Spinal cord (tissue), 10 donors: ENCODE measurements at places on chromosomes 5 and 9. TPM values are rescaled to one million over a fixed set of nuclear protein-coding genes. Genes with fewer than 3 reads are reported as not detected.

DNA sequence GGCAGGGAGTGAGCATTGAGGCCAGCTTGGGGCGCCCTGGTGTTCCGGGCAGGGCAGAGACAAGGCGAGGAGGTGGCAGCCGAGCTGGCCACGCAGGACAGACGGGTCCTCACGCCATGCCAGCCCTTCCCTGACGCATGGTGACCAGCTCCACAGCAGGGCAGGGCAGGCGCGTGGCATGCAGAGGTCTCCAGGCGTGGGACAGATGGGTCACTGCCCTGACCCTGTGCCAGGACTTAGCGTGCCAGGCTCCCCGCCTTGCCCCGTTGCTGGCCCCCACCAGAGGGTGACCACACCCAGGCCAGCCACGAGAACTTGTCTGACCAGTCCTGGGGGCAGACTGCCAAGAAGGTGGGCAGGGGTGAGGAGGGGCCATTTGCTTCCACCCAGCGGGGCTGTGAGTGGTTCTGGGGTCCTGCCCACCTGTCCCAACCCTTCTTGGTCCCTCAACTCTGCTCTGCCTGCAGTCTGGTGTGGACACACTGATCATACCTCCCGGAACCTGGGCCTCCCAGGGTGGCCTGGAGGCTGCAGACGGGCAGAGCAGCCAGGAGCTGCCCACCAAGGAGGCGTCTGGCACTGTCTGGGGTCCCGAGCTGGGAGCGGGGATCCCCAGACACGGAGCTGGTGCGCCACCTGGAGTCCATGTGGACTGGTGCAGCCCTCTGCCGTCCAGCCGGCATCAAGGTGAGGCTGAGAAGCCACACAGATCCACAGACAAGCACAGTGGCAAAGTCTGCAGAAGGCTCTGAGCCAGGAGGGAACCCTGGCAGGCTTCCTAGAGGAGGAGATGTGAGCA is at the start of gene RNF224:
TSS of gene RNF224 (plus strand) at position 449 of the 799 bp plus-strand sequence. CDS start 834 bp downstream, outside the sequence.
- DNase-seq: peak; percentile 83

Gene CRHBP
- total RNA-seq: 1.0 TPM

DNA sequence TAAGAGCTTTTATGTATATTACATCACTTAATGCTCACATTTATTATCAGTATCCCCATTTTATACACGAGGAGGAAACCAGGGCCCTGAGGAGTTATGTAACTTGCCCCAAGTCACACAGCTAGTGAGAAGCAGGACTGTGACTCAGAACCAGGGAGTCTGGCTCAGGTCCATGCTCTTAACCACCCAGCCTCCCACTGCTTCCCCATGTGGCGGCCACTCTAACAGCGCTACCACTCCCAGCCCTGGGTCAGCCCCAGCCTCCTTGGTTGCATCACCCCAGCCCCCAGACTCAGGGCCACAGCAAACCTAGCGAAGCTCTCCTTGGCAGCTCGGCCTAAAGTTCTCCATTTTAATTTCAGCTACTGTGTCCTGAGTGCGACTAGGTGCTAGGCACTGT is 159.1 kb downstream of the PAX5 start:
- DNase-seq: no peak

- DNase-seq: no peak
These were observed 17.0 kb downstream of the MRPL36 start for GRCh38 chr5:1782385-1783215.

- DNase-seq: no peak
These were observed 166.4 kb downstream of the PRELID2 start for GRCh38 chr5:145668714-145669113.

DNA sequence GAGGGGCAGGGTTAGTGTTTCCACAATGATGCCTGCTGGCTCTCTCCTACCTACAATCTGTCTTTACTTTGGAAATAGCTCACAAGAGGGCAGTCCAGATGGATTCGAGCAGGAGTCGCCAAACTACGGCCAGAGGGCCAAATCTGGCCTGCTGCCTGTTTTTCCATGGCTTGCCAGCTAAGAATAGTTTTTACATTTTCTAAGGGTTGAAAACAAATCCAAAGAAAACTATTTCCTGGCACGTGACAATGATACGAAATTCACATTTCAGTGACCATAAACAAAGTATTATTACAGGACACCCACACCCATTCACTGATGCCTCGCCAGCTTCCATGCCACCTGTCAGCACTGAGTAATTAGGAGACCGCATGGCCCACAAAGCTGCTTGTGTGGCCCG is 162.9 kb upstream of the WWC1 start:
- no peak for DNase-seq

DNA sequence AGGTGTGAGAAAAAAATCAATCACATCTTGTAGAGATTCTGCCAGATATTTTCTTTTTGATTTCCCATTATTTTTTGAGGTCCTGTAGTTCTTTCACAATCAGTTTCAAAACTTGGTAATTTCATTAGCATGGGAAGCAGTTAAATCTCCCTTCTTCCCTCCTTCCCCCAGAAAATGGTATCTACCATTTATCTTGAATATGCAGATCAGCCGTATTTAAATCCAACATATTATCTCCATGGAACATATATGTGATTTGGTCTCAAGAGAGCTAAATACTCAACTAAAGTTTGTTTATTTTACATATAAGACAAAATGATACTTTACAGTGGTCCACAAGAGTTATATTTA is 1034.8 kb downstream of the CDH12 start:
- DNase-seq: no peak

DNA sequence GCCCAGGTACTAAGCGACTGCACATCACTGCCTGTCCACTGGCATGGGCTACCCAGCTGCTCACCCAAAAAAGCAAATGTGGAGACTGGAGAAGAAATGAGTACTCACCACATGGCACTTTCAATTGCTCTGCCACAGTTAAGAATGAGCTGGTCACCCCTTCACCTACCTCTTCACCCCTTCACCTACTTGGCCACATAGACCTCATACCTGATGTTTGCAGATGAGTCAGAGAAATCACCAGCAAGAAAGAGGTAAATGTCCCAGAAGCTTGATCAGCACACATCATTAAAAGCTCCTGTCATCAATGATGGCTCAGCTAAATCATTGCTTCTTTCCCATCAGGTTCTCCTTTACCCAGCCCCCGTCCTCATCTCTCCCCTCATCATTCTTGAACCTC is 7.6 kb upstream of the PRUNE2 start:
- DNase-seq: no peak

- peak; percentile 33 for DNase-seq
These were observed 1.5 kb downstream of the LRRTM2 start for GRCh38 chr5:138873466-138874221.

DNA sequence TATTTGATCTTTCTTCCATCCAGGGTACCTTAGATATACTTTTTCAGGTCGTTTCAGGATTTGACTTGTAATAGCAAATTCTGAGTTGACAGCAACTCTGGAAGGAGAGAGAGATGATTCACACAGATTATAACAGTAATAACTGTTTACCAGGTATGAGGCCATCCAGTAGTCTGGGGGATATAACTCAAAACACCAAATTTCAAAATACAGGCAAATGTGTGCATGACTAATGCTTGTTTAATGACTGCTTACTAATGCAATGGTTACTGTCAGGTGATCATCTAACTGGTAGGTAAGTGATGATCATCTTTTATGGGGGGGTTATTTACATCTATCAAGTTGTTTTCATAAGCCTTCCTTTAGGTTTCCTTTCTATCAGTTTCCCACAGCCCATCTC is 412.3 kb downstream of the MAT2B start:
- no peak for DNase-seq

Gene COL5A1
- total RNA-seq: 97.1 TPM

- no peak for DNase-seq
These were observed 22.8 kb upstream of the ABLIM3 start for GRCh38 chr5:149118463-149118862.

DNA sequence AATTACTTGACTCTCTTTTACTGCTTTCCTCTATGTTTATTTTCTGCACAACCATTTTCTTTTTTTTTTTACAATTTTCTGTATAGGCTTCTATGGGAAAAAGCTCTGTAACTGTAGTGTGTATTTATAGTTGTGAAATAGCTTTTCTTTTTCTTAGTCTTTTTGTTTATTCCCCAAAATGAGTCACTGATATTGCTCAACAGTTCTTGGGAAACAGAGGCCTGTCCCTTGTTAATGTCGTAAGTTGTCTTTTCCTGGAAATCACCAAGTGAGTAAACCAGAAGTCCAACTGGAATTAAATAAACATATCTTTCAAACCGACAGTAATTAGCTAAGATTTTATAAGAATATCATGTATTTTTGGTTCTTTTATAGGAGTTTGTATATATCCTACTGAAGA is 325.1 kb upstream of the PRR16 start:
- no peak for DNase-seq

Gene STK32A
- 36.3 TPM for total RNA-seq

Gene PCDHGA3
- 10.5 TPM for total RNA-seq

Gene PDE6A
- total RNA-seq: 0.44 TPM

Gene CYSRT1
- total RNA-seq: 0.94 TPM

DNA sequence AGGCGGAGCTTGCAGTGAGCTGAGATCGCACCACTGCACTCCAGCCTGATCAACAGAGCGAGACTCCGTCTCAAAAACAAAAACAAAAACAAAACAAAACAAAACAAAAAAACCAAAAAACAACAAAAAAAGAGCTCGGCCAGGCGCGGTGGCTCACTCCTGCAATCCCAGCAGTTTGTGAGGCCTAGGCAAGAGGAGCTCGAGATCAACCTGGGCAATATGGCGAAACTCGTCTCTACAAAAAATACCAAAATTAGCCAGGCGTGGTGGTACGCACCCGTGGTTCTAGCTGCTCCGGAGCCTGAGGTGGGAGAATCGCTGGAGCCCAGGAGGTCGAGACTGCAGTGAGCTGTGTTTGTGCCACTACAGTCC is 20.2 kb downstream of the TRIM7 start:
- DNase-seq: no peak

Gene SMIM33
- not detected for total RNA-seq

GRCh38 chr9:95627802-95628201 is 111.0 kb upstream of the PTCH1 start:
- no peak for DNase-seq

GRCh38 chr5:1961304-1961946 is 78.7 kb upstream of the IRX4 start:
- DNase-seq: no peak

DNA sequence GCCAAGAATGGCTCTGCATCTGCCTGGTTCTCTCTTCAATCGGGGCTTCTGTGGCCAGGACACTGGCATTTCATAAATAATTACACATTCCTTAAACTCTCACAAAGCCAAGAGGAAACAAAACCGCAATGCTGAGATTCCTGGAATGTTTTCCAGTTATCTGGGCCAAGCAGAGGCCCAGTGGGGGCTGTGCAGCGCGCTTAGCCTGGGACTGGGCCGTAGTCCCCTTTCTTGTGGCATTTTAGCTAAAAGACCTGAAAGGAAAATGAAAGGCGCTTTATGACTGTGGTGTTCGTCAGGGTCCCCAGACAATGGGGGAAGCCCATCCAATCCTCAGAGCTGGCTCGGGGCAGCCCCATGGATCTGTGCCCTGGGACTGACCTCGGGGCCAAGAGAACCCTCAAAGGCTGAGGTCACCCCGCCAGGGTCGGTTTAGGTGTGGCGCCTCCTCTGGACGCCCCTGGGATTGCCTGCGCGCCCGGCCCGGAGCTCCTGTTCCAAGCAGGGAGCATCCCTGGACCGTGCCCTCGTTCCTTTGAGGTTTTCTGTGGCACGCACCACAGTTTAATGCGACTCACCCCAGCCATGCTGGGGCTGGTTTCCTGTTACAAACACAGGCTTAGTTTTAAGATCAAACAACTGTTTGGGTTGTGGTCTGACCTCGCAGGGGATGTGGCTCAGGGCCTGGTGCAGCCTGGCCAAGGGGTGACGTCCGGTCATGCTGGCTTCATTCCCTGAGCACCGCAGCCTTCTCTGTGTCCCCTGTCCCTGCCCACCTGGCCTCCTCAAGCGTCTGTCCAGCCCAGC is 51.5 kb upstream of the NKD2 start:
- DNase-seq: peak; percentile 63

Gene FKTN
- total RNA-seq: 37.7 TPM

Gene STPG3
- not detected for total RNA-seq

Gene HTR4
- total RNA-seq: 0.94 TPM

- DNase-seq: no peak
These were observed 98.3 kb downstream of the BASP1 start for GRCh38 chr5:17315710-17316221.

Gene PCDHGC4
- 65.5 TPM for total RNA-seq

GRCh38 chr9:96020792-96021550 is 145.5 kb downstream of the ERCC6L2 start:
- no peak for DNase-seq

DNA sequence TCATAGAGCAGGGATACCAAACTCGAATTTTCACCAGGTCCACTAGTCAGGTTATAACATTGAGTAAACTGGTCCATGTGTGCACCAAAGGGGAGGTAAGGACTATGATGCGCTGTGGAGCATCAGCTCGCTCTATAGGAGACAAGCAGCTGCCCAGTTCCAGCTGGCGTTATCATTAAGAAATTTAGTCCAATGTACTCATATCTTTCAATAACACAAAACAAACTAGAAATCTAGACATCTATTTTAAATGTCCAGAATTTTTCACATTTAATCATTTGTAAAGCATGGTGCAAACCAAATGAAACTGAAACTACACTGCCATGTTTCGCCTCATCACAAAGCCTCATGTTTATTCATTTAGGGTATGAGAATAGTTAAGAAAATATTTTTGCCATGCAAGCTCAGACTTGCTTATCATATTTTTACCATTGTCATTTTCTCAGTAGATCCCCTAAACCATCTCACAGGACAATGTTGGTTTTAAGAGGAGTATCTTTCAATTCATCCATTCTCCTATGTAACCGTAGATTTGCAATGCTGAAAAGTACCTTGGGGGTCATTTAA is 50.9 kb downstream of the ZNF474 start:
- no peak for DNase-seq

DNA sequence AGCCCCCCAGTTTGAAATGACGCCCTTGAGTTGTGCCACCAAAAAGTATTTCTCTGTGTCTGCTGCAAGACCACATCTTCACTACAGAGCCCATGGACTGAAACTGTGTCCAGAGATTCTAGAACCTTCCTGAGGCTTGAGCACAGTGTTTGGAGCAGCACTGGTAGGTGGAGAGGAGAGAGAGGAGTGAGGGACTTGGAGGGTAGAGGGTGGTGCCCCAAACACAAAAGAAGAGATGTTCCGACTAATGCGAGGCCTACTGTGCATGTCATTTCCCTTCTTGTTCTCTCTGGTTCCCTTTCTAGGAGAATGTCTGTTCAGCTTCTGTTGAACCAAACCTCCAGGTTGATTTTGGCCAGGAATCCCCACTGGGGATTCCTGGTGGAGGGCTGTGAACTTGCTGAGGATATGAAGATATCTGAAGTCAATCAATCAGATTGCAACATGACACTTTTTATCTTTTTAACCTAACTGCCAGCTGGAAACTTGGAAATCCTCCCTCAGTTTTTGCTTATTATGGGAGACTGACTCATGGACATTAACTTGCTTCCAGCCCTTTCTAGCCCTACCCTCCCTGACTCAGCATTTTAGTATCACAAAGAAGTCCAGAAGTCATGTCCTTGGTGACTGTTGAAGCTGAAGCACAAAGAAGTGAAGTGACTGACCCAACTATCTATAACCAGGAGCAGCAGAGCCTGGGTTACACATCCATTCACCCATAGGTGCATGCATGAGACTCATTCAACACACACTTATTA is 154.5 kb downstream of the NR3C1 start:
- DNase-seq: no peak
